ENCODE measurements at places on chromosomes 12 and 14. TPM values are rescaled to one million over a fixed set of nuclear protein-coding genes. Genes with fewer than 3 reads are reported as not detected.

OASL gene
- total RNA-seq: not detected

MRPL52 gene
- total RNA-seq: 131 TPM

KLHDC1 gene
- not detected for total RNA-seq

ACACB gene
- 14.5 TPM for total RNA-seq

RITA1 gene
- total RNA-seq: 33.0 TPM

- no peak overlapping the region for H3K27ac ChIP-seq
- H3K4me1 ChIP-seq: peaks cover 19% of the 10 kb centered on the region
- H3K27me3 ChIP-seq: no peaks in the 10 kb centered on the region
- no peaks in the 10 kb centered on the region for H3K36me3 ChIP-seq
- no peak for DNase-seq
Observed at GRCh38 chr14:32370714-32371113, 41.6 kb downstream of the AKAP6 start.

GRCh38 chr12:119423285-119423684 lies 88.8 kb downstream of the CCDC60 start:
- DNase-seq: peak; percentile 89
- no peak overlapping the region for H3K27ac ChIP-seq
- H3K36me3 ChIP-seq: no peaks in the 10 kb centered on the region

DNA sequence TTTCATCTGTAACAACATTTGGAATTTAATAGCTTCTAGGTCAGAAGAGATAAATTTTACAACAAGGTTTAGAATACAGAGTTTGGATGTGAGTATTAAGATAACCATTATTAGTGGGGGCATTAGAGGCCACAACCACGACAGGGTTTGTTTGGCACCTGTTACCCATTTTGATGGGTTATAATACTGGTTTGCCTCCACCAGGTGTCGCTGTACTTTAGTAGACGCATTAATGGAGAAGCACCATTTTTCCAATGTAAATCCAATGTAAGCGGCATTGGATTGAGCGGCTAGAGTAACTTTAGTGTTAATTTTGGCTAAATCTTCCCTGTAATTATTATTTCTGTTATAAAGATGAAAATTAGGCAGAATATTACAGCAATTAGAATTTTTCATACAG lies 136.2 kb downstream of the SLCO1B3 start:
- no peak overlapping the region for H3K4me3 ChIP-seq
- peak; percentile 84 for DNase-seq
- H3K27ac ChIP-seq: no peak overlapping the region
- no peaks in the 10 kb centered on the region for H3K27me3 ChIP-seq
- H3K4me1 ChIP-seq: no peaks in the 10 kb centered on the region

DNA sequence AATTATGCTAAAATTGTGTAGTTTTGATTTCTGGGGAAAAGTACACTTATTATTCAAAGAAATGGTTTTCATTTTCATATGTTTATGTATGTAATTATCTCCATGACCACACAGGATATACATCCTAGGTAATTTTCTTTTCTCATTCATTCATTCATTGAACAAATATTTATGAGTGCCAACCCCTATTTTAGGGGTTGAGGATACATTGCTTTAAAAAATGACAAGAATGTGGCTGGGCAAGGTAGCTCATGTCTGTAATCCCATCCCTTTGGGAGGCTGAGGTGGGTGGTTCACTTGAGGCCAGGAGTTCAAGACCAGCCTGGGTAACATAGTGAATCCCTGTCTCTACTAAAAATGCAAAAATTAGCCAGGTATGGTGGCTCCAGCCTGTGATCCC lies 40.9 kb downstream of the SGPP1 start:
- H3K4me1 ChIP-seq: no peaks in the 10 kb centered on the region
- H3K27ac ChIP-seq: no peak overlapping the region
- H3K36me3 ChIP-seq: no peaks in the 10 kb centered on the region
- H3K4me3 ChIP-seq: no peak overlapping the region
- no peaks in the 10 kb centered on the region for H3K27me3 ChIP-seq

DNA sequence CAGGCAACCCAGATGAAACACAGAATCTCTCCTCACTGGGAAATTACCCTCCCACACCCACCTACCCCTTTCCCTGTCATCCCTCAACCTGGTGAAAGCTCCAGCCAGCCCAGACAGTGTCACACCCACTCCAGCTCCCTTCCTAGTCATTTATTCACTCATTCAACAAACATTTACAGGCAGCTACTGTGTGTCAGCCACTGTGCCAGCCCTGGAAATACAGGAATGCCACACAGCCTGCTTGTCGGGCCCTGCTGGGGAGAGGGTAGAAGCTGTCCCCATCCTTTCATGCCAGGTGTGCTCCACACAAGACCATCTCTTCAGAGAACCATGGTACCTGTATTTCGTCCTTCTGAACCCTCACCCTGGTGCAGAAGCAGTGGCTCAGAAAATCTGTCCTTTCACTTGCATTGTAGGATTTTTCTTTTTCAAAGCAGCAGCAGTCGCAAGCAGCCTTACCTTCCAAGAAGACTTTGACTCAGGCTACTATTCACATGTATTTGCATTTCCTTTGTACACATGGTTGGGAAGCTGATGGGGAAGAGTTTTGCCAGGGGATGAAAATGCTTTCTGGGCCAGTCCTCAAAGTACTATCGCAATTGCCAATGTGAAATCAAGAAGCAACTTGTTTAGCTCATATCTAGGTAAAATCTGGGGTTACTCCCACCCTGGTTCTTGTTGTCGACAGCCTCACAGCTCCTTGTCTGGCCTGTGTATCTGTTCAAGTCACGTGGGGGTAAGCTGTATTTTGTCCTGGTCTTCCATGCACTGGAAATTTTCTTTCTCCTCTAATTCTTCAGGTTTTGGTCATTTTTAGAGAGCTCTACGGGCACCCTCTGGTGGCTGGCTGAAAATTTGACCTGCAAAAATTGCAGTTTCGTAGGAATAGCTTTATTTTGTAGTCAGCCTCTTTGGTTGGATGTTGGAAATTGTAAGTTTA lies 147.4 kb upstream of the EGLN3 start:
- no peak overlapping the region for H3K4me3 ChIP-seq
- DNase-seq: peak; percentile 54
- H3K27me3 ChIP-seq: no peaks in the 10 kb centered on the region
- H3K36me3 ChIP-seq: no peaks in the 10 kb centered on the region
- no peaks in the 10 kb centered on the region for H3K4me1 ChIP-seq

- DNase-seq: no peak
- H3K27ac ChIP-seq: no peak overlapping the region
- no peaks in the 10 kb centered on the region for H3K4me1 ChIP-seq
- H3K4me3 ChIP-seq: no peak overlapping the region
- H3K27me3 ChIP-seq: no peaks in the 10 kb centered on the region
Observed at GRCh38 chr14:28461389-28461788, 305.2 kb upstream of the FOXG1 start.

Measured in GM23338 (cell line).